NCI-H2029 treated with DMSO at 0.1 percent for 48 hours (cell line): ENCODE measurements at places on chromosomes 2 and 18.

DNA sequence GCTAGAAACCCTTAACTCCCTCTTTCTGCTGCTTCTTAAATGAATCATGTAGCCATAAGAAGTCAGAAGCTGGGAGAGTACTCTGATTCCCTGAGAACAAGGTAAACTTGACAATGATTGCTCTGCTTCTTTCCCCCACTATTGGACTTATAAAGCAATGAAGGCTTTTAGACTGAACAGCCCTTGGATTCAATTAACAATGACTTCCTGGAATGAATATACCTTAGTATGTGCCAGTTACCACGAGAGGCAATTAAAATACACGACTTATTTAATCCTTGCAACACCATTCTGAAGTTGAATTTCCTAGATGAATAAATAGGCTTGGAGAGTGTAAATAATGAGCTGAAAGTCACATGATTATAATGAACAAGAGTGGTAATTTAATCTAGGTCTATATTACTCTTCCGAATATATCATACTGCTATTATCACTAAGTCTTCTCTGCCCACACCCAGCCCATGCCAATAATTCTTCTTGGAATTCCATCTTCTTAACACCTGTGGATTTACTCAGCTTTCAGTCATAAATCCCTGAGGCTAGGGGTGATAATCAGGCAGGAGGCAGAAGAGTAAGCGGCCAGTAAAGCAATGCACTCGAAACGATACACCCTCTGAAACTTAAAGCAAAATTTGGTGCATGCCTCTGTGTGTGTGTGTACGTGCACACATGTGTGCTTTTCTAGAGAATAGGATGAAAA is 170.2 kb downstream of the ATAD2B start:
- DNase-seq: peak; percentile 37

DNA sequence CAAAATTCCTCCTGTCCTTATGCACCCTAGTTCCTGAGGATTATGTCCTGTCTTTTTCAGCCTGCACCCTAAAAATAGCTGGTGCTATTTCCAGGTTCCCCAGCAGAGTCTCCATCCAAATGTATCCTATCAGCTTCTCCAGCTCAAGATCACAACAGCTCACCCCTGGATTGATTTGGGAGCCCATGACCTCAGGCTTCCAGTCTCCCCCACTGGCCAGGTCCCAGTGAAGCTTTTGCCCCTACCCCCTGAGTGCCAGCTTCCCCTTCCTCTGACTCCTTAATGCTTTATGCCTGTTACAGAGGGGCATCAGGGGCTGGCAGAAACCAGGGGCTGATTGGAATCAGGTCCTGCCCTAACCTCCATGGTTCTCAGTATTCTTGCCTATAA is 76.9 kb upstream of the DAPL1 start:
- DNase-seq: no peak

GRCh38 chr2:221588306-221588985 is 16.3 kb upstream of the EPHA4 start:
- no peak for DNase-seq

DNA sequence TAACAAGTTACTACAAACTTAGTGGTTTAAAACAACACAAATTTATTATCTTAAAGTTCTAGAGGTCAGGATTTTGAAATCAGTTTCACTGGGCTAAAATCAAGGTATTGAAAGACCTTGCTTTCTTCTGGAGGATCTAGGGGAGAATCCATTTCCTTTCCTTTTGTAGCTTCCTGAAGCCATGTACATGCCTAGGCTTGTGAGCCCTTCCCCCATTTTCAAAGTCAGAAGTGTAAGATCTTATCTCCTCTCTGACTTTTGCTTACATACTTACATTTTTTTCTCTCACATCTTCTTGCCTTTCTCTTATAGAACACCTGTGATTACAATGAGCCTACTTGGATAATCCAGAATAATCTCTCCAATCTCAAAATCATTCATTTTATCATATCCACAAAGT is 78.7 kb upstream of the MBOAT2 start:
- no peak for DNase-seq

DNA sequence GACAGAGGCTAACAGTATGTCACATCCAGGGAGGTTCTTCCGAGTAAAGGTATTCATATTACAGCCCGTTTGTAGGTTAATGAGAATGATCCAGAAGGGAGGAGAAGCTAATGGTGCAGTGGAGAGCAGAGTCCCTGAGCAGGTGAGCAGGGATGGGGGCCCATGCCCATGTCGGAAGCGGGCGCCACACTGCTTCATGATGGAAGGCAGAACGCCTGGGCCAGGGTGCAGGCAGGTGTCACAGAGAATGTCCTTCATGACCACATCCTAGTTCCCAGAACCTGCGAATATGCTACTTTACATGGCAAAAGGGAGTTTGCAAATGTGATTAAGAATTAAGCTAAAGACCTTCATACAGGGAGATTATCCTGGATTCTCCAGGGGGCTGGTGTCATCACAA is 4.0 kb downstream of the HES6 start:
- DNase-seq: no peak
